Stimulated activated CD8-positive, alpha-beta memory T cell treated with anti-CD3 and anti-CD28 coated beads, Interleukin-7, amount 100 ng/mL, for 1 hour (primary cell): ENCODE measurements at places on chromosomes 4 and X.

DNA sequence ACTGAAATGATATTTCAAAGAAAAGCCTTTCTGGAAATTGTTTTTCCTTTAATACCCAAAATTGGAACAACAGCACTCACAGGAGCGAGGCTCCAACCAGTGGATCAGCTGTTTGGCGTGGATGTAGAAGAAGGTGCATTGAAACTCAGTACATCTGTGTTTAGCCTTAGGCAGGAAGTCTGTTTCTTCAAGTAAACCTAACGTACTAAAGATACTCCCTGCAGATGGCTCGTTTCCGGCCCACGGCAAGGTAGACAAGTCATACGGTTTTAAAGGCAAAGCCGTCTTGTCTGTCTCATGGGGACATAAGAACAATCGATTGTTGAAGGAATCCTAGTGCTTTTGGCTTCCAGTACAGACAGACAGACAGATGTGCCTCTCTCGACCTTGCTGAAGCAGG lies 50.0 kb upstream of the CLCN4 start:
- no peak for DNase-seq

DNA sequence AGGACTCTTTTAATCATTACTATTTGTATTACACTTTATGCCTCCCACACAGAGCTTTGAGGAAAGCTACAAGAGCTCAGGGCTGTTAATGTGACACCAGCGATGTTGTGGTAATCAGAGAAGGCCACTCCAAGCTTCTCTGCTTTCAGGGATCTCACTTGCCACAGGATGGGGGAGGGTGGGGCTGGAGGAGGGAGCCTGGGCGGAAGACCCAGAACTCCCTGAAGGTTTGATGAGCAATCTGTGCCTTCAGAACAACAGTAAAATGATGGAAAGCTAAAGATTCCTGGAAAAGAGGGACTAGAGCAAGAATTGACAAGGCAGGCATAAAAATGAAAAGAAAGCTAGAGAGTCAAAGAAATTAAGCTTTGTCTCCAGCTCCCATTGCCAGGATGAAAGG lies 75.6 kb downstream of the MAML3 start:
- no peak for DNase-seq

- DNase-seq = no peak
Observed at GRCh38 chr4:15035159-15035558, 32.9 kb downstream of the CPEB2 start.

DNA sequence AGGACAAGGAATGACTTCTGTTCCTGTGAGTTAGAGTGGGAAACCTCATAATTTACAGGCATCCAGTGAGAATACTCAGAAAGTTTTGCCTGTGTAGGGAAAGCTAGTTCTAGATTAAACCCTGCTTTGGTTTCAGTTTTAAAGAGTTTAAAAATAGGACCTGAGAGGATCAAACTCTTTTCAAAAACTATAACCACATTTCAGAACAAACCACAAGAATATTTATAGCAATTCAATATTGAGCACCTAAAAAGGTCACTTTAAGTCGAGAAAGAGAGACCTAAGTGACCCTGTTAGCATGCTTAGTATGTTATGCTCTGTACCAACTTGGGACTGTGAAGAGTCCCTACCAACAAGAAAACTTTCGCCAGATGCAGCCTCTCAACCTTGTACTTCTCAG lies 17.4 kb upstream of the PWWP3B start:
- DNase-seq = no peak

DNA sequence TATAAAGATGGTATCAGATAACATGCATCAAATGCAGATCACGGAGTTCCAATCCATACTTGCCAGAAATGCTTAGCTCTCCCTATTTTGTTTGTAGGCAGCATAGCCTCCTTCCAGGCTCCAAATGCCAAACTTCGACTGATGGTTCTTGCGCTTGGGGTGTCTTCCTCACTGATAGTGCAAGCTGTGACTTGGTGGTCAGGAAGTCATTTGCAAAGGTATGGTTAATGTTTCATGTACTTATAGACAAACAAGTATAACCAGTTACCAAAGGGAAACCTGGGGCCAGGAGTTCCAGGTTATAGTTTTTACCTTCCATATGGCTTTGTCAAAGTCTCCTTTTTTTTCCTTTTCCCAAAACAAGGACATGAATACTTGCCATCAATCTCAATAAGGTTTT lies 5.3 kb downstream of the CWH43 start:
- DNase-seq = no peak
